Pons (tissue), 1 donor: ENCODE measurements at places on chromosomes 6 and 20.

DNA sequence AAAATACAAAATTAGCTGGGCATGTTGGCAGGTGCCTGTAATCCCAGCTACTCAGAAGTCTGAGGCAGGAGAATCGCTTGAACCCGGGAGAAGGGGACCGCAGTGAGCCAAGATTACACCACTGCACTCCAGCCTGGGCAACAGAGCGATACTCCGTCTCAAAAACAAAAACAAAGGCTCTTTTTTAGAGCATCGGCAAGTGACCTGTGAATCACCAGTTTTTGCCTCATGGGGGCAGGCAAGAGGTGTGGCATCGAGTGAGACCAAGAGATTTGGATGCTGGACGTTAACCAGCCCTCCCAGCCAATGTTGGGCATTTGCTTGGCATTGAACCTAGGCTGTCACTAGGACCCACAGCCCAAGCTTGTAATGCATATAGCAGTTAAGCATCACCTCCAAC is 14.6 kb upstream of the CDK5RAP1 start:
- peak; percentile 53 for DNase-seq

DNA sequence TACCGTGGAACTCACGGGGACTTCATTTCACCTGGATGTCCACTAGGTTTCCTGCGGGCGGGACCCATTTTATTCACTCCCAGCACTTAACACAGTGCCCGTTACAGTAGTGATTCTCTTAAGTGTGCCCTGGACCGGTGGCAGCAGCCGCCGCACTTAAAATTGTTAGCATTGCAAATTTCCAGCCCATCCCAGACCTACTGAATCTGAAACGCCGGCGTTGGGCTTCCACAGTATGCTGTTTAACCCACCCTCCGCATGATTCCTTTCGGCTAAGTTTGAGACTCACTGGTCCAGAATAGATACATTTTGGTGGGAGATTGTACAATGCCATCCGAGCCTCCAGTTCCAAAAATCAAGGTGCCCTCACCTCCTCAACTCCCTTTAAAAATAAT is 967 bp downstream of the SMPDL3A start:
- no peak for DNase-seq

DNA sequence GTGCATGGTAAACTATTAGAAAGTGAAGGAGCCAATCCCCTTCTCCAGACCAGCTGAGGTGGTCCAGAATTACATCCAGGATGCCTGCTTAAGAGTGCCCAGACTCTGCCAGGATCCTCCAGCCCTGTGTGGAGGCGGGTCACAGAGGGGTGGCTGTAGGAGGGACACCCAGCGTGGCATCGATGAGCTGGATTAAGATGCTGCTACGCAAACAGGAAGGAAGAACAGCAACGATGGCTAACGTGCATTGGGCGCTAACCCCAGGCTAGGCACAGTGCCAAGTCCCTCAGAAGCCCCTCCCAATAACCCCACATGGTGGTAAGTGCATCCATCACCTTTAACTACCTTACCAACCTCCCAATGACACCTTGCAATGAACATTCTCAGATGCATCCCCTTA is 63.9 kb upstream of the MRPS10 start:
- no peak for DNase-seq

DNA sequence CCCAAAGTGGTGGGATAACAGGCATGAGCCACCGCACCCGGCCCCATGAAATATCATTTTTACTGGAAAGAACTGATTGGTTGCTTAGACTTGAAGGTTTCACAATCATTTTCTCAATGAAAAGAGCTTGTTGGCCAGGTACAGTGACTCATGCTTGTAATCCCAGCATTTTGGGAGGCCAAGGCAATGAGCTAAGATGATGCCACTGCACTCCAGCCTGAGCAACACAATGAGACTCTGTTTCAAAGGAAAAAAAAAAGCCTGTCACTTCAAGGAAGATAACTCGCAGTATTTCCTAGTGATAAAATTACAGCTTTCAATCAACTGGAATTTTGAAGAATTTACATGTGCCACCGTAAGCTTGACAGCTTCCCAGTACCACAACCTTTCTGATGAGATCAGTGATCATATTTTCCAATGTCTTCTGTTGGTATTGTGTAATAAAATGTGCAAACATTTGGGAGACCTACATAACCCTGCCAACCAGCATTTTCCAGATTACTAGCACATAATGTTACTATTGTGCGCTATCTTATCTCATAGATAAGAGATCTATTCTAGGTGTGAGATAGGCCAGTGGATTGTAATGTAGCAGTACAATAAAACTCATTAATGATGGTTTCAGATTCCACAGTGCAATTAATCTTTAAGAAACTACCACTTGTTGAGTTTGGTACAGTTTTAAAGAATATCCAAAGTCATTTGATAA is 7.2 kb downstream of the PNLDC1 start:
- no peak for DNase-seq
